ENCODE measurements at places on chromosomes 1 and 21.

DNA sequence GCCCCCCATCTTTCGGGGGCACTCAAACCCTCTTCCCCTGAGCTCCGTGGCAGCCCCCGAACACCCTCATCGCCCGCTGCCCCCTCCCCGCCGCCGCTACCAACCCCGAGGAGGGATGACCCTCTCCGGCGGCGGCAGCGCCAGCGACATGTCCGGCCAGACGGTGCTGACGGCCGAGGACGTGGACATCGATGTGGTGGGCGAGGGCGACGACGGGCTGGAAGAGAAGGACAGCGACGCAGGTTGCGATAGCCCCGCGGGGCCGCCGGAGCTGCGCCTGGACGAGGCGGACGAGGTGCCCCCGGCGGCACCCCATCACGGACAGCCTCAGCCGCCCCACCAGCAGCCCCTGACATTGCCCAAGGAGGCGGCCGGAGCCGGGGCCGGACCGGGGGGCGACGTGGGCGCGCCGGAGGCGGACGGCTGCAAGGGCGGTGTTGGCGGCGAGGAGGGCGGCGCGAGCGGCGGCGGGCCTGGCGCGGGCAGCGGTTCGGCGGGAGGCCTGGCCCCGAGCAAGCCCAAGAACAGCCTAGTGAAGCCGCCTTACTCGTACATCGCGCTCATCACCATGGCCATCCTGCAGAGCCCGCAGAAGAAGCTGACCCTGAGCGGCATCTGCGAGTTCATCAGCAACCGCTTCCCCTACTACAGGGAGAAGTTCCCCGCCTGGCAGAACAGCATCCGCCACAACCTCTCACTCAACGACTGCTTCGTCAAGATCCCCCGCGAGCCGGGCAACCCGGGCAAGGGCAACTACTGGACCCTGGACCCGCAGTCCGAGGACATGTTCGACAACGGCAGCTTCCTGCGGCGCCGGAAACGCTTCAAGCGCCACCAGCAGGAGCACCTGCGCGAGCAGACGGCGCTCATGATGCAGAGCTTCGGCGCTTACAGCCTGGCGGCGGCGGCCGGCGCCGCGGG, 837 bp downstream of the FOXD3 start:
- no peak for DNase-seq

DNA sequence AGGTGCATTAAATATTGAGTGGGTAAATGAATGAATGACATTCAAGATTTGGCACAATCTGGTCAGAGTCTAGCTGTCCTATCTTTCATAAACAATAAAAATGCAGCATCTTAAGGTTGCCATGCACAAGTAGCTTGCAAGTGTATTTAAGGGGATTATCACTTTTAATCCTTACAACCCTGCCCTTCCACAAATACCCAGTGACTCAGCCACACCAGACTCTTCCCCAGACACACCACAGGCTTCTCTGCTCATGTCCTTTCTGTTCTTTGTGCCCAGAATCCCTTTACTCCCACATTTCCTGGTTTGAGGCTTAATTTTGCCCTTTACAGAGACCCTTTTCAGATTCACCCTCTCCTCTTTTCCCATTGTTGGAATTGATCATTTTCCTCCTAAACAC, 59.8 kb downstream of the KIRREL1 start:
- DNase-seq: peak; percentile 20

DNA sequence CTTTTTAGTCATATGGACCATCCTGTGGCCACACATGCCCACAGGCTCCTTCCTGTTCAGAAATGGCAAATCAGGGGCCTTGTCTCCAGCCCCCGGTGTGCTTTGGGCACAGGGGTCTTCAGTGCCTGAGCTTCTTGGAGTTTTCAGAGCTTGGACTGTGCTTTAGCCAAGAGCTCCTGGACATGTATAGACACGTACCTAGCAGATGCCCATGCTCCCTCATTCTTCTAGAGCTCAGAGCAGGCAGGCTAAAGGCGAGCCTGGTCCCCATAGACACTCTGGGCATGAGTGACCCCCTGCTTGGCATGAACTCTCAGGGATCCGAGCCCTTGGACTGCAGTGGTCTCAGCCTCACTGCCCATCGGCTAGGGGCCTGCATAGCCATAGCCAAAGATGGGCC, 106.8 kb downstream of the EPHB2 start:
- DNase-seq: no peak

GRCh38 chr1:212531796-212532195, 76.8 kb upstream of the ATF3 start:
- no peak for DNase-seq

DNA sequence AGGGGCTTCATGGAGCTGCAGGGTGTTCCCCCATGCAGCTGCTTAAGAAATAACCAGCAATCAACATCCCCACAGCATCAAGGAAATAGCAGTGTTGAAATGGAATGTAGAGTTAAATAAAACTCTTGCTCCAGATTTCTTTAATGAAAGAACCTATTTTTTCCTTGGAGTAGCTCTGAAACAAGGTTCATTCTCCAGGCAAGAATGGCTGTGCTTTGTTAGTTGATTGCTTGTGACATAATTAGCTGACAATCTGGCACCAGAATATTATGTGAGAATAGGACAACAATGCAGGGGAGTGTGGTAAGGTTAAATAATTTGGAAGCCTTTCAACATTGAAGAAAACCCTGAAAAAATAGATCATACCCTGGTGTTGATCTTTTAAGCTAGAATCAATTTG, 254.2 kb upstream of the RRP15 start:
- DNase-seq: no peak

GRCh38 chr1:64114012-64114525, 89.4 kb upstream of the UBE2U start:
- DNase-seq: no peak

GRCh38 chr1:157781048-157781447, 4.1 kb upstream of the FCRL2 start:
- DNase-seq: no peak

DNA sequence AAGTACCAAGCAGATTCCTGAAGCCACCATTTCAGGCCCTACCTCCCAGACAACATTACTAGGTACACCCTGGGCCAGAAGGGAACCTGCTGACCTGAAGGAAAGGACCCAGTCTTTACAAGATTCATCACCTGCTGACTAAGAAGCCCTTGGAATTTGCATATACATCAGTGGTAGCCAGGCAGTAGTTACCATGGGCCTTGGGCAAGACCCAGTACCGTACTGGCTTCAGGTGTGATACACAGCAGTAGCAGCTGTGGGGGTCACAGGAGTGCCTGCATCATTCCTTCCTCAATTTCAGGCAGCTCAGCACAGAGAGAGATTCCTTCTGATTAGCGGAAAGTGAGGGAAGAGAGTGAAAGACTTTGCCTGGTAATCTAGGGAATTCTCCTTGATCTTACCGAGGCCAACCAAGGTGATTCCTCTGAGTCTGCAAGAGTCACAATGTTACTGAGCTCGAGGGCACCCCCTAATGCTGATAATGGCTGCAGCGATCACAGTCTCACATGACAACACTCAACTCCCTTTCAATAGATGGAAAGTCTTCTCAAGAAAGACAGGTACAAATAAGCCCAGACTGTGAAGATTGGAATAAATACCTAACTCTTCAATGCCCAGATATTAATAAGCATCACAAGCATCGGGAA, 22.0 kb upstream of the UHMK1 start:
- no peak for DNase-seq

- no peak for DNase-seq
Observed at GRCh38 chr1:117857418-117857817, 72.0 kb downstream of the GDAP2 start.

DNA sequence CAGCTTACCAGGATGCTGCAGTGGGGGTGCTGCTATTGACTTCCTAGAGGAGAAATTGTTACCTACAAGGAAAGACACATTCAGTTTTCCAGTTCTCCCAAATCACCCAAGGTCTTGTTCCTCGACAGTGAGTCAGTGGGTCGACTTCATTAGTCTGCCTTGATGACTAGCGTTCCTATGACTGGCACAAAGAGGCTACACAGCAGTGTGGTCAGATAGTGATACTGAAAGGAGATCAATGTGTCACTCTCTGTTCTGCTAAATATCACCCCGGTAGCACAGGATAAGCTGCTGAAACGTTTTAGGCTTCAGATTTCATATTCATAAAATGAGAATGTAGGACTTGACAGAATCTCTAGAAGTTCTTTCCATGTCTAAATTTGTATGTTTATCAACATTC, 357.4 kb downstream of the LMX1A start:
- DNase-seq: no peak

DNA sequence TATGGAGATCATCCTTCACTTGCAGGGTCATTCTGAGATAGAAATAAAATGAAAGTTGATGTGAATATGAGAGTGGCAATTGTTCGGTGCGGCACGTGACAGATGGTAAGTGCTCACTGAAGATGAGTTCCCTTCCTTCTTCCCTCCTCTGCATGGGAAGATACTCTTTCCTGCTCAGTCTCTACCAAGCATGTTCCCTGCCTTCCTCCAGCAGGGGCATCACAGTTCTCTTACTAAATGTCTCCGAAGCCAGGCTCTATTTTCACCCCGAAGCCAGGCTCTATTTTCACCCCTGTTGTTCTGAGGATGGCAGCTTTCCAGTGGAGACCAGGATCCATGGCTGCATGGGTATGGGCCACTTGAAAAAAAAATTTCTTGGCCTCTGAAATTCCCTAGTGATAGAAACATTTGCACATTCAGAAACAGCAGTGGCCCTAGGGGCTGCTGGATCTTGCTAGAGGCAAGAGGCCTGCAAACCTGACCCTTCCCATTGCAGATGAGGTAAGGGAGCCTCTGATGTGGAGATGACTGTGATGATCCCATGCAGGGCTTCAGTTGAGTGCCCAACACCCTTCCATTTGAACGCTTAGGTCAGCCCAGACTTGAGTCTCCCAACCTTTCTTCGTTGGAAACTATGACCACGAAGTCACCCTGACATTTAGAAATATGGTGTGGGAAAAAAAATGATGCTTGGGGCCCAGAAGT, 123.7 kb upstream of the HMGB4 start:
- no peak for DNase-seq

DNA sequence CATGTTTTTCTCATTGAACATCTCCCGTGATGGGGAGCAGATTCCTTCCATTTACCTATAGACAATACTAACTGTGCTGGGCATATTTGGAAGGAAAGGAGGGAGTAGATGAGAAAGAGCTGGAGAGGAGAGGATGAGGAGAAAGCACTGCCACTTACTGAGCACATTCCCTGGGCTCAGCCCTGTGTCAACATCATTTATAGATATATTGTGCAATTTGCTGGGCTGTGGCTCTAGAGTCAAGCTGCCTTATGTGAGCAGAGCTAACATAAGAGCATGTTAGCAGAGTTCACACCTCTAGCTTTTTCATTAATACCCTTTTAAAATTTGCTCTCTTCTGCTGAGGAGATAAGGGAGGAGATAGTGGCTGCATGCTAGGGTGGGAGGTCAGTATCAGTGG, 22.3 kb upstream of the CD53 start:
- DNase-seq: no peak

DNA sequence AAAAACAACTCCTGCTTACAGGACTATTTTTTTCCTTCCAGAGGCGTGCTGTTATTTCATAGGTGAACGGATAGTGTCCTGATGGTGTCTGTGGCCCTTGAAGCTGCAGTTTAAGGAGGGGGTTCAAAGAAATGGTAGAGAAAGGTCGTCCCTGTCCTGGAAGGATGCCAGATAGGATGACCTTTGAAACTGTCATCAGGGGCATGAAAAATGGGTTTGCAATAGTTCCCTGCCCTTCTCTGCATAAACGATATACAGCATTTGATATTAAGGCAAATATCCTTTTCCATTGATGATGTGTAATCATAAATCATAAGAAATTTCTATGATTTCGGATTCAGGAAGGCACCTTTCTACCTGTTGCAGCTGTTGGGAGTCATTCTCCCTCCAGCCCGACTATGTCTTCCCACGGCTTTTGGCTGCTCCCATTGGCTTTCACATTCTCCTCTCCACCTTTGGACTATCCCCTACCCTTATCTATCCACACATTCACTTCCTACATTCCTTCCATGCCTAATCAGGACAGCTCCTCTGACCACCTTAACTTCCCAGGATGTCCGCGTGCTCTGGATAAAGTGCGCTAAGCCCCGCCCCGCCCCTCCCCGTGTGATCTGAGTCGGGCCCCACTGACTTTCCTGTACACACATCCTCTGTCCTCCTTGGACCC, 209.8 kb downstream of the DISC1 start:
- DNase-seq: no peak

GRCh38 chr1:6627841-6628545, 3.3 kb downstream of the THAP3 start:
- DNase-seq: no peak

- DNase-seq: no peak
Observed at GRCh38 chr1:241440904-241441303, 78.7 kb downstream of the FH start.

GRCh38 chr1:82197606-82198005, 396.9 kb downstream of the ADGRL2 start:
- no peak for DNase-seq

DNA sequence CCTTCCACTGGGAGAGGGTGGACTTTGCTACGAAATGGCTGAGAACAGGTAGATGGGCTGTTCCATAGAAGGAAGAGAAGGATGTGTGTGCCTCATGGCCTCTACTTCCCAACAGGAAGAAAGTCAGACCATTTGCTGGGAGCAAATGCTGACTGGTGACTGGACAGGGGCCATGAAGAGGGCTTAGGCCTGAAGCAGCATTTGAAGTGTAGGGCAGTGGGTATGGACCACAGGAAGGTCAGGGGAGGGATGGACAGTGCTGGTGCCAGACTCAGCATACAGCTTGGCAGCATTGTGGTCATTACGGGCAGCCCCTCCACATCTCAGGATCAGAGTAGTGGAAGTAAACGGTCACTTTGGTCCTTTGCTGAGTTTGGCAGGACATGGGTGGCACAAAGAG, 275.7 kb downstream of the MATN1 start:
- no peak for DNase-seq

GRCh38 chr1:115867216-115867615, 26.3 kb upstream of the NHLH2 start:
- DNase-seq: no peak

- DNase-seq: no peak
Observed at GRCh38 chr1:164518692-164519332, 40.2 kb upstream of the PBX1 start.

DNA sequence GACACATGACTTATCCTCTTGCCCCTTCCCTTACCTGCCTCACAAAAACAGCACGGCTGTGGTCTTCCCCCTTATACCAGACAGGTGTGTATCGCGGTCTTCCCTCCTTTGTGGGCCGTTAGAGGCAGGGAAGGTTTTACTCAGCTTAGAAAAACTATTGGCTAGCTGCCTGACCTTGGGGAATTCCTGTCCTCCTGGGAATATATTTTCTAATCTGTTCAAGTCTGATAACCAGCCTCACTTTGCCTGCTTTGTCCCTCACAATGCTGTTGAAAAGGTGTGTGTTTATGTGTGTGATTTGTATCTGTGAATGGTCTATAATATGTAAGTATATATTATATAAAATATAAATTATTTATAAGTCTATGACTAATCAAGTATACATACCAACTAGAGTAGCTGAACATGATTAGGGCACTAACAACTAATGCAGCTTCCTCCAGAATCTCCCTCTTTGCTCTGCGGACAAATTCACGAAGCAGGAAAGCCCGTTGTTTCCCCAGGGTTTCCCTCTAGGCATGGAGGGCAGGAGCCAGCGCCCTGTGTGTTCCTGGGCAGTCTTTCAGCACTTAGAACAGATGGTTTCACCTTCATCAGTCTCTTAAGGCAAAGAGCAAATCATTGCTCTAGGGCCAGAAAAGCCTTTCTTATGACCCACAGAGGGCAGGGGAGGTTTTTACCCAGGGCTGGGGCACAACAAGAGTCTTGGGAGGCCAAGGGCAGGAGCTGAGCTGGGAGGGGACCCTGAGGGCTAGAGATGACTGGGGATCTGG, 25.6 kb downstream of the SLC26A9 start:
- no peak for DNase-seq
